Daoy (cell line): ENCODE measurements at places on chromosomes 6 and 20. TPM values are rescaled to one million over a fixed set of nuclear protein-coding genes. Genes with fewer than 3 reads are reported as not detected.

DNA sequence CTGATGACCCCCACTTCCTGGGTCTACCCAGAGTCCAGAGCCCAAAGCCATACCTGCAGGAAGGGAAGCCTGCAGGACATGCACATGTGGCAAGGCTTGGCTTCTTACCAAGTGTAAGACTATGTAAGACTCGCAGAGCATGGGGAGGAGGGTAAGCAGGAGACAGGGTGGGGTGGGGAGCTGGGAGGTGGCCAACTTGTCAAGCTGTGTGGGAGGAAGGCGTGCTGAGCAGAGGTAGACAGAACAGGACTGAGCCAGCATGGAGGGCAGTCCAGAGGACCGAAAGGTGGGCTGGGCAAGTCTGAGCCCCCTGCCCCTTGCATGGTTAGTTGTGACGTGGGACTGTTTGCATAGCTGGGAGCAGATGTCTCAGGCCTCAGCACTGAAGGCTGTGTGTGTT lies 53.4 kb upstream of the RNF24 start:
- DNase-seq = no peak

DNA sequence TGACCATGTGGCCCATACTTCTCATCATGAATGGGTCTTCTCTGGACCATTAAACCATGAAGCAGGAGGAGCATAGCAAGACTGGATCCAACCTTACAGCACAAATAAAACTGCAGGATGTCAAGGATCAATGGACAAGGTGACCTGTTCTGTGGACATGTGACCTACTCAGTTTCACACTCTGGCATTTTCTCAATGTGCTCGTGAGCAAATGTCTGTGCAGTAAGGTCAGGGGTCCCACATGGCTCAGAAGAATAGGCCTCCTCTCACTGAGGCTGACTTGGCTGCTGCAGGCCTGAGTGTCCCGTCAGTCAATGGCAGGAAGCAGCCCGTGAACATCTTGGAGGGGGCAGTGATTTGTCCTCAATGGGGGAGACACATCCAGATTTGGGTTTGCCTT lies 60.2 kb upstream of the IL20RA start:
- DNase-seq = no peak

- no peak for DNase-seq
These were observed 96.9 kb upstream of the ADTRP start for GRCh38 chr6:11875325-11876109.

GRCh38 chr20:5863040-5863833 lies 87.1 kb downstream of the TRMT6 start:
- DNase-seq = peak; percentile 77

DNA sequence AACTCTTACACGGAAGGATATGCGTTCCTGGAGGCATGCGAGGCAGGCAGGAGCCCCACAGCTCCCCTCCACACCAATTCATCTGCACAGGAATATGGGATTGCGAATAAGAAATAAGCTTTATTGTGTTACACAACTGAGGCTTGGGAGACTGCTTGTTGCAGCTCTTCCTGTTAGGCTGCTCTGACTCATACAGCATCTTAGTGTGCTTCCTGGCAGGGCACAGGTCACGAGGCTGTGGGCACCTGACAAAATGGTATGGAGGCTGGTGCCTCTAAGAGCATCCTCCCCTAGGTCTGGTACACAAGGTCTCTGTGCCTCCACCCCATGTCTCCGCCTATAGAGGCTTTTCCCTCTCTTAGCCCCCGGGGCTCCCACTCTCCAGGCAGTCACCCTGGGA lies 6.8 kb downstream of the SLC22A3 start:
- peak; percentile 36 for DNase-seq

DNA sequence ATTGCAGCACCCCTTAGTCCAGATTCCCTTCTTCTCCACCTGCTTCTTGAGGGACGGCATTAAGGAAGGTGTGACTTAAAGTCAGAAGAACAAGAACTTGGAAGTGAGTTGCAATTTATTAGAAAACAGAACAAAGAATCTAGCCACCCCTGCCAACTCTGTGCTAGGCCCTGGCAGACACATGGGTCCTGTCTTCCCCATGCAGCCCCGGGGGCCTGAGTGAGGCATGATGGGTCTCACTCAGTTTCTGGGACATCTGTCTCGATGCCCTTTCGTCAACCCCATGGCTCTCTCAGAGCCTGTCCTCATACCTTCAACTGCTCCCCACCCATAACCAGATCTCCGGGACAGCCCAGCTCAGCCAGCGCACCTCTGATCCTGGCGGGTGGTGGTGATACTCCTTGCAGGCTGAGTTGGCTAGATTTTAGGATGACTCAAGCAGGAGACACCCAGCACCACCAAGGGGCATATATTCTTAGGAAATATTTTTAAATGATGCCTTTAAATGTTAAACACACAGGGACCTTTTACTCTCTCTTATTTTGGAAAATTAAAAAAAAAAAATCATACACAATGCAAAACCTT lies 143.2 kb upstream of the RNF24 start:
- no peak for DNase-seq

GRCh38 chr6:100228834-100229441 lies 234.9 kb upstream of the MCHR2 start:
- peak; percentile 79 for DNase-seq

DNA sequence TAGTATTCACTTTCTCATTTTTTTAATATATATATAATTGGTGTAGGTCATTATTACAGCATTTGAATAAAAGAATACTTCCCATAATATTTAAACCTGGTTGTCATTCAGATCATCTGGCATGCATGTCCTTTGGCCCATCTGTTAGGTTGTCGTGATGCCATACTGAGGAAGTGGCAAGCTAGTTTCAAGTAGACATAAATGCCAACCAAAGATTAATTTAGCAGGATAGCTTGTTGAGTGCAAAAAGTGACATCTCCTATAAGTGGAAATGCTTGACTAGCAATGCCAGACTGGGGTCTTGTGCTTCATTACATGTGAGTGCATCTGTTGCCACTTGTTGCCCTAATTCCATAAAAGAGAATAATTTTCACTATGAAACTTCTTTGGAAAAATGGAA lies 1044.7 kb downstream of the GRIK2 start:
- DNase-seq = no peak

- no peak for DNase-seq
These were observed 560.0 kb upstream of the CDH4 start for GRCh38 chr20:60691966-60692615.

- no peak for DNase-seq
These were observed 8.6 kb downstream of the CD83 start for GRCh38 chr6:14126191-14126590.

DNA sequence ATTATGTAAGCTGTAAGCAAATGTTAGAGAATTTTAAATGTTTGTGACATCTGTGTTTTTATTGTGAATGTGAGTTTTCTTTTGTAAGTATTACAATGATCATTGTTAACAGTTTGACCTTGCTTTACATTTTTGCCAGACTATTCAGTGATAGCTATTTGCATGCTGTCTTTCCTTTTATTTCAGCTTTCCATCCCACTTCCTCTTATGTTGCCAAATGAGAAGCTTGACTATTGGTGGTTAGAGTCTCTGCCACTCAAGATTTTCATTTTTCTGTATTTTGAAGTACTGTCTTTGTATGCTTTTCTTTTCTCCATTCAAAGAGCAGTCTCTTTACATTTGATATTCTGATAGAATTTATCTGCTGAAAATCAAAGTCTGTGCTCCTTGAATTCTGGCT lies 104.1 kb downstream of the PRIM2 start:
- DNase-seq = no peak

- peak; percentile 74 for DNase-seq
These were observed 47.4 kb downstream of the TRMT11 start for GRCh38 chr6:126033696-126034095.

DNA sequence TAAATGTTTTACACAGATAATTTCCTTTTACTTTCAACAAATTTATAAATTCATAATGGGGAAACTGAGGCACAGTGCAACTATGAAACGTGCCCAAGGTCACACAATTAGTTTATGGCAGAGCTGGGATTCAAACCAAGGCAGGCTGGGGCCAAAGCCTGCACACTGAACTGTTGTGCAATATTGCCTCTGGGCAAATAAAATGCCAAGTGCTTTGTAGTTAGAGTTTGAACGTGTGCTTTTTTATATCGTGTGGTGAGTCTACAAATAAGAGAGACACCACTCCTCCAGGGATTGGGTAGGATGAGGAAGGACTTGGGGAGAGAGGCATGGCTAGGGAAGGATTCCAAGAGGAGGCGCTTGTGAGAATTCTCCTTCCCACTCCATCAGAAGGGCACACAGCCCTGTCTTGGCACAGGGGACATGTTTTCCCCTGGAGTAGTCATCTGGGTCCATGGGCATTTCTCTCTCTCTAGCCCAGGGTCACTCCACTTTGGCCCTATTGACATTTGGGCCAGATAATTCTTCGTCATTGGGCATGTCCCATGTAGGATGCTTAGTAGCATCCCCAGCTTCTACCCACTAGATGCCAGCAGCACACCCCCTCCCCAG lies 2.8 kb upstream of the CDH22 start:
- DNase-seq = no peak

GRCh38 chr6:87575423-87575822 lies 14.4 kb downstream of the RARS2 start:
- DNase-seq = no peak

- DNase-seq = no peak
These were observed 118.0 kb upstream of the FRMD1 start for GRCh38 chr6:168196881-168197635.

DNA sequence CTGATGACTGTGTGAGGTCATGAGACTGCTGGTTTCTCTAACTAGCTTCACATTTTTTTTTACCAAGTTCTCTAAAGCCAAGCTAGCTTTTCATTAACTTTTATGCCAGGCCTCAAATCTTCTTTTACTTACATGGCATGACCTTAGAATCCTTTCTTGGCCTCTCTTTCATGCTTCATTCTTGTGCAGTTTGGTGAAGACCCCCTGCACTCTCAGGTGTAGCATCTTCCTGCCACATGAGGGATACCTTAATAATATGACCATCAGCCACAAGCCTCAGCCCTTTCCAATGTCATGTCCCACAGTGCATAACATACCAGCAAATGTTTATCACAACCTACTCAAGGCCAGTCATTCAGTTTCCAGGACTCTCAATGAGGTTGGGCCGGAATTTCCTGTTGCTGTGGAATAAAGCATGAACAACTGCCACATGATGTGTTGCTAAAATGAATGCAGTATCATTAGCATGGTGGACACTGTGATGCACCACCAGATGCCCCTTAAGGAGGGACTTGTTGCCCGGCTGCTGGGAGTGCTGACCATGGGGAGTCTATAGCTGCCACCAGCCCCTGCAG lies 72.2 kb downstream of the RIN2 start:
- DNase-seq = no peak

DNA sequence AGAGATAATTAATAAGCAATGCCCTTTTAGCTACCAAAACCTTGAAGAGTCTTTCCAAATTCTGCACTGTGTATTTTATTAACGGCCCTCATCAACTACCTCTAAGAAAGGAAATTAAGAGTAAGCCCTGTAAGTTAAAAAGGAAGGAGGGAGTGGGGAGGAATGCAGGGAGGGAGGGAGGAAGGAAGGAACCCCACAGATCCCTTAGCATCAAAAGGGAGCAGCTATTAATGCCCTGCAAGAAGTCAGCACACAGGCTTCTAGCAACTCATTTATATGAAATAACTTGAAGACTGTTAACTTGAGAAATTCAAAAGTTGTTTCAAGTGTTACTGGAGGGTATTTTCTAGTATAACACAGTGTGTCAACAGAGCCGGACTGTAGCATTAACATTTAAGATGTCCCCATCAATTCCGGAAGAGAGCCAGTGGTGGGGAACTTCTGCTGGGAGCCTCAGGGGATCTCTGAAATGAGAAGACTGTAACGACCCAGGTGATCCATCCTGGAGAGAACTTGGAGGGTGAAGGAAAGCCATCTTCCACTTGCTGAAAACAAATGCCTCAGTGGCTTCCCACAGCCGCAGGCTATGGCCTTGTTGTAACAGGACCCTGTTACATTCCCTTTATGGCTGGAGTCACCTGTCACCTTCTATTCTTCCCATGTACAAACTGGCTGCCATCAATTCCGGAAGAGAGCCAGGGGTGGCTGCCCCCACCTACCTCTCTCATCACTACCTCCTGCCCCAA lies 33.2 kb downstream of the SLC22A23 start:
- DNase-seq = no peak

DNA sequence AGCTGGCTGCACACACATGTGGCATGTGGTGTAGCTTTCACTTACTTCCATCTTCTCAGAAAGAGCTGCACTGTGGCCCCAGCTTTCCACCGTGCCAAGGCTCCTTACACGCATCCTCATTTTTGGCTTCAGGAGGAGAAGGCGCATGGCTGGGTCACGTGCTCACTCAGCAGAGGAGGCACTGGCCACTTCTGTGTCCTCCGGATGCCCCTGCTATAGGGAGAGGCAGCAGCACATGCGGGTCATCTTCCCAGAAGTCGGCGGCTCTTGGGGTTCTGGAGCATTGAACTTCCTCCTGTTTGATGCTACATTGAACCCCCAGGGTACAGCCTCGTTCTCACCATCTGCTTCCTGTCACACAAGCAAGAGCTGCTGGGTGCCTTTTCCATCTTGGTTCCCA lies 111.3 kb downstream of the FAM120B start:
- DNase-seq = no peak

- DNase-seq = no peak
These were observed 121.9 kb downstream of the MTHFD1L start for GRCh38 chr6:150987371-150987828.

DNA sequence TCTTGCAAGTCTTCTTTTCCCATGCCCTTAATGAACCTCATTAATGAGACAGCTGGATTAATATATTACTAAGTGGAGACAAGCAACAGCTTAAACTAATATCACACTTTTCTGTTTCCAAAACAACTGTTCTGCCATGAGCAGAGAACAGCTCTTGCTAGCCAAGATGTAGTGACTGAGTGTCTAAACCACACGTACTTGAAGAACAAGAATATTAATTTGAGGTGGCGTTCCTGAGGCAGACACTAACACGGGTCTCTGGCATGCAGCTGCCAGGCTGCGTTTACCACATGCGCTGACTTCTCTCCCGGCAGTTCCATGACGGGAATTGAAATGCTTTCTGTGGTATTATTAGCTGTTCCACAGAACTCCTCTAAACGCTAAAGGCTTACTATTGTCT lies 80.6 kb downstream of the FNDC1 start:
- no peak for DNase-seq

GRCh38 chr6:128403618-128404444 lies 116.6 kb downstream of the PTPRK start:
- DNase-seq = no peak

GRCh38 chr20:5612581-5613301 lies 137.5 kb upstream of the SHLD1 start:
- no peak for DNase-seq

DNA sequence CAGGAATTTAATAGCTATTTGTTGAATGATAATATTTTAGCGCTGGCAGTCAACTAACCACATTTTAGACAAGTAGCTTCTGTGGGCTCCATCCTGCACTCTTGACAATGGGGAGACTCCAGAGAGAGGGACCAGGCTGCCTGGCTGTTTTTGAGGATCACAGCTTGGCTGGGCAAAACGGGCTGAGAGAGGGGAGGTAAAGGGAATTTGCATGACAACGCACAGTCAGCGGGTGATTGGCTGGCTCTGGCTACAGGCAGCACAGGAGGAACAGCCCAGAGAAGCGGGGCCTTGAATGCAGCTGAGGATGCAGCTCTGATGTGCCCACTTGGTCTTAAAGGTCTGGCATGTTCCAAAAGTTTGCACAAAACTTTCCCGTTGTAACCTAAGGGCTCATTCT lies 41.2 kb downstream of the LRFN2 start:
- DNase-seq = no peak

GRCh38 chr6:149122850-149123821 lies 194.4 kb upstream of the TAB2 start:
- DNase-seq = no peak

Gene ACTL10
- total RNA-seq = 0.06 and 0.18 TPM in 2 replicates

Gene FOXA2
- total RNA-seq = 0.33 and 0.57 TPM in 2 replicates

Gene TNFRSF6B
- 12.6 and 14.7 TPM in 2 replicates for total RNA-seq

Gene NR2E1
- total RNA-seq = 1.6 and 2.1 TPM in 2 replicates

Gene KCNS1
- total RNA-seq = not detected in 2 replicates

Gene TXLNB
- total RNA-seq = 0.11 TPM in 1 of 2 replicates, not detected in the other

Gene DEFB132
- total RNA-seq = not detected in 2 replicates

Gene OR2H1
- not detected in 2 replicates for total RNA-seq
